ENCODE measurements at places on chromosomes 7 and 10. TPM values are rescaled to one million over a fixed set of nuclear protein-coding genes. Genes with fewer than 3 reads are reported as not detected.

The ERVW-1 gene
- total RNA-seq = not detected

The RSU1 gene
- 51.0 TPM for total RNA-seq

The ACTR3C gene
- total RNA-seq = 22.4 TPM

The PTF1A gene
- not detected for total RNA-seq

DNA sequence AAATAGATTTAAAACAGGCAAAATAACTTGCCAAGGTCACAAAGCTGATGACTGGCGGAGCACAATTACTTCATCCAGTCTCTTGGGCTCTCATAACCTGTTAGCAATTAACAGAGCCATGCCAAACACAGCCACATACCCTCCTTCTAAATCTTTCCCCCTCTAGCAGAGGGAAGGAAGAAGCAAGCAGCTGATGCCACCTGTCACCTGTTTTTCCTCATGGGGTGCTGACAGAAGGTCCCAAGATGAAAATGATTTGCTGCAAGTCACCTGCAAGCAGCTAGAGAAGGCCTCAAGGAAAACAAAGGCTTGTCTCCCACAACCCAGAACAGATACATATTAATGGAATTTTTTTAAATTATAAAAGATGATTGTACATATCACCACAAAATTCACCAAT lies 117.8 kb downstream of the GFRA1 start:
- no peak for DNase-seq

DNA sequence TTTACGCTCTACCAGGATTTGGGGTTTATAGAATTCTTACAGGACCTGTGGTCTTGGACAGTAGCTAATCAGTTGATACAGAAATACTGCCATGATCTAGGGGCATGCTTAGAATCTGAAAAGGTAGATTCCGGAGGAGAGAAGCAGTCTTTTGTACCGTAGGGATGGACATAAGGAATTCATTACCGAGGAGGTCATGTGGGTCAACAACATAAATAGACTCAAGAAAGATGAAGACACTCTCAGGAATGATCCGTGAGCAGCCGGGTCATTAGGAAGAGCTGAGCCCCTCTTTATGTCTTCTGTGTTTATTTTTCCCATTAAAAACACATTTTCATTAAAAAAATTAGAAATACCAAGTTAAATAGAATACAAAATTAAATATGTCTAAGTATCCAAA lies 160.1 kb upstream of the TNS3 start:
- no peak for DNase-seq

- no peak for DNase-seq
Observed at GRCh38 chr7:120961638-120962173, 11.1 kb downstream of the ING3 start.

- DNase-seq = peak; percentile 8
Observed at GRCh38 chr10:46518028-46518725, 38.3 kb downstream of the GPRIN2 start.

- DNase-seq = no peak
Observed at GRCh38 chr7:80039251-80039884, 95.3 kb upstream of the GNAI1 start.

DNA sequence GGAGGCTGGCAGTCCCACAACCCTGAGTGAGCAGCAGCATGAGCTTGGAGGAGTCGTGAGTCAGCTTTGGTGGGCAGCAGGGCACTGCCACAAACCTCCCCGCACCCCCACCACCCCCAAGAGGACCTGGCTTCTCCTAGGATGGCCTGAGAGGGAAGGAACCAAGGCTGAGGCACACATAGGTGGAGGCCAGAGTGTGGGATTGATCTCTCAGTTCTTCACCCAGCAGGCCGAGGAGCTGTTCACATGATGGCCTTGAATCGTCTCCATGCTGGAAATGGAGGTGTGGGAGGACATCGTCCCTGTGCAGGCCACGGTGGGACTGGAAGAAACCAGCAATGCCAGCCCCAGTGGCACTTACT lies 17.4 kb upstream of the GDF10 start:
- DNase-seq = no peak

- no peak for DNase-seq
Observed at GRCh38 chr7:96827701-96828100, 118.1 kb upstream of the SEM1 start.

Measured in mucosa of gallbladder (tissue), 1 donor.